ENCODE measurements at places on chromosomes 1 and 21.

- DNase-seq, result no peak
Observed at GRCh38 chr21:35538386-35538785, 489.3 kb upstream of the RUNX1 start.

- DNase-seq, result no peak
Observed at GRCh38 chr1:153141377-153141776, 9.3 kb downstream of the SPRR2G start.

- no peak for DNase-seq
Observed at GRCh38 chr1:62954758-62955157, 170.8 kb downstream of the ATG4C start.

DNA sequence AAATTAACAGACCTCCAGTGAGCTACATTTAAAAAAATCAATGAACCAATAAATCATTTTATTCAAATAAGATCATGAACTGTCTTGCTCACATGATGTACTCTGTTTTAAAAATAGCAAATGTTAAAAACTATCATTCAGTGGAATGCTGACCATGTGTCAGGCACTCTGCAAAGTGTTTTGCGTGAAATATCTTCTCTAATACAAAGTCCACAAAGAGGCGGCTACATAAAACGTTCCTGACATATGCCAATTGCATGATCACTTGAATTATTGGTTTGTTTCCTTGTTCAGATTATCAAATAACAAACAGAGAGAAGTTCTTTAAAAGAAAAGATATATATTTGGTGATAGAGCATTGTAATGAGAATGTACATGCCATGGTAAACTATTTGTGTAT lies 10.7 kb downstream of the FMO2 start:
- no peak for DNase-seq

DNA sequence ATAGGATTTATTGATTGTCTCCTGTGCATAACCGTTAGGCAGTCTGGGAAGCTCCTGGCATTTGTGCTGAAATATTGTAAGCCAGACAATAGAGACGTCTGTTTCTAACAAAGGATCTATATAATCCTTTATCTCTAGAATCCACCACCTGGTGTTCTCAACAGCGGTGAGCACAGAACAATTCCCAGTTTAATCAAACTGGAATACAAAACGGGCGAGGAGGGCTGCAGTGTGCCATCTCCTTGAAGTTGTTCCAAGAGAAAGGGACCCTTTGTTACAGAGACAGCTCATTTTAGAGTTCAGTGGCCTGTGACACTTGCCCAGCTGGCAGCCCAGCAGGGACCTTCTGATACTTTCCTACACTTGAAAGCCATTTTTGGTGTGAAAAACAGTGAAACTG lies 162.8 kb upstream of the IVNS1ABP start:
- DNase-seq, result no peak

DNA sequence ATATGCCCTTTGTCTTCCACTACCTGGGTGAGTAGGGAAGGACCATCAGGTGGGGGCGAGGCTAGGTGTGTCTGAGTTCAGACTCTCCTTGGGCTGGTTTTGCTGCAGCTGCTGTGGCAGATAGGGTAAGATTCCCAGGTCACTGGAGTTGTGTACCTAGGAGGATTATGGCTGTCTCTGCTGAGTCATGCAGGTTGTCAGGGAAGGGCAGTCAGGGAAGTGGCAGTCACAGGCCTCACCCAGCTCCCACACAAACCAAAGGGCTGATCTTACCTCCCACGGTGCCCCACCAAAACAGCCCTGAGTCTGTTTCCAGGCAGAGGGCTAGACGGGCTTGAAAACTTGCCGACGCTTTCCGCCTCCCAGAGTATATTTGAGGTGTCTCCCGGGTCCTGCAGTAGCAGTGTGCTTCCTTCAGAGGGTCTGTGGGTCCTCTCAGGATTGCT lies 201.6 kb upstream of the PLXNA2 start:
- DNase-seq, result no peak

DNA sequence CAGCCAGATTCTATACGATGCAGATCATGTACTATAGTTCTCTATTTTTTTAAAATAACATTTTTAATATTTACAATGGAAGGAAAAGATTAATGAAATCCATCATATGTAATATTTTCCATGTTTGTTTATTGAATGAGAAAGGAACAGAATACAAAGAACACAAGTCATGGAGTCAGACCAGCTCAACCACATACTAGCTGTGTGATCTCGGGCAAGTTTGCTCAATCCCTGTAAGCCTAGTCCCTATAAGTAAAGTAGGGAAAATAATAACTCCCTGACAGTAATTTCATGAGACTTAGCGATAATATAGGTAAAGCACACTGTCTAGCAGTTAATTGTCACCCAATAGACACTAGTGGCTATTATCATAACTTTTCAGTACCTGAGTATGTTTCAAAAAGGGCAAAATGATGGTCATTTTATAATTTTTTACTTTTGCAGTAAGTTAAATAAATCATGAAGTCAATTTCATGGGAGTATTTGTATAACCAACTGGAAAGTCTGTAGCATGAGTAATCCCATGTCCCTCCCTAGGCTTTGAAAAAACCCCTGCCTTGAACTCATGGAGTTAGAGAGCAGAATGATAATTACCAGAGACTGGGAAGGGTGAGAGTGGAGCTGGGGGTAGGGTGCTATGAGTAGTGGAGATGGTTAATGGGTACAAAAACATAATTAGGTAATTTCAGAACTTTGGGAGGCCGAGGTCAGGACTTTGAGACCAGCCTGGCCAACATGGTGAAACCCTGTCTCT lies 37.0 kb upstream of the EPS15 start:
- no peak for DNase-seq

- DNase-seq, result no peak
Observed at GRCh38 chr1:237171454-237172117, 129.6 kb downstream of the RYR2 start.

- no peak for DNase-seq
Observed at GRCh38 chr1:100494393-100495084, 43.4 kb upstream of the GPR88 start.

GRCh38 chr1:107414550-107414949 lies 273.7 kb downstream of the NTNG1 start:
- no peak for DNase-seq

GRCh38 chr1:87174724-87175245 lies 153.9 kb upstream of the LMO4 start:
- no peak for DNase-seq

DNA sequence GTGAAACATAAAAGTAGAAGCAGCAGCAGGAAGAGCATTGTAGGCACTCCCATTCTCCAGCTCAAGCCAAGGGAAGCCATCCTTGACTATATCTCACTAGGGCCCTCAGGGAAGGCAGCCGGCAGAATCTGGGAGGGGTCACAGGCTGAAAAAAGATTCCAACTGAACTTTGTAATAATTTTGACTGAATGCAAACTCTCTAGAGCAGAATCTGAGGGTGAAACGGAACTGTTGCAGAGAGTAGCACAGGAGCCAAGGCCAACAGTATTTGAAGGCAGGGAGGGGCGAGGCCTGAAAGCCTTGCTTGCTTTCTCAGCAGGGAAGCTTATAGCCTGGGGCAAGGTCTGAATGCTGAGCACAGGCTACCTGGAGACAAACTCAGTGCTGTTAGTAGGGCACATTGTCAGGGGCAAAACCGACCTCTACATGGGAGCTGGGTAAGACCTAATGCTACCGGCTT lies 180.6 kb downstream of the COL24A1 start:
- no peak for DNase-seq

GRCh38 chr1:157951230-157951629 lies 42.2 kb upstream of the KIRREL1 start:
- no peak for DNase-seq

DNA sequence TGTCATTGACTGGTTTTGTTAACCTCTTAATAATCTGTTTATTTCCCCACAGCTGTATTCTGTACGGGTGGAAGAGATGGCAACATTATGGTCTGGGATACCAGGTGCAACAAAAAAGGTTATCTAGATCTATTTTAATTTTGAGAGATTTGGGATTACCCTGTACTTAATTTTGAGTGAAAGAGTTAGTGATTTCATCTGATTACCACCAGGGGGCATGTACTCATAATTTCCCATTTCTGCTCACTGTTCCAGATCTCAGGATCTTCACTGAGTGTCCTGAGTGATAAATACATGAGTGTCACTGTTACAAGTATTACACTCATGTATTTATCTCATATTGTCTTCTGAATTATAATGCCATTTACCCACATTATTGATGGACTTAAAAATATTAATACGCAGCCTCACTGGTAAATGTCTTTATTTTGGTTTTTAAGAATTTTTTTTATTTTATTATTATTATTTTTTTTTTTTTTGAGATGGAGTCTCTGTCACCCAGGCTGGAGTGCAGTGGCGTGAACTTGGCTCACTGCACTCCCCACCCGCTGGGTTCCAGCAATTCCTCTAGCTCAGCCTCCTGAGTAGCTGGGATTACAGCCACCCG lies 27.4 kb downstream of the DTL start:
- DNase-seq, result no peak

GRCh38 chr1:13774121-13774520 lies 74.1 kb downstream of the PRDM2 start:
- no peak for DNase-seq

DNA sequence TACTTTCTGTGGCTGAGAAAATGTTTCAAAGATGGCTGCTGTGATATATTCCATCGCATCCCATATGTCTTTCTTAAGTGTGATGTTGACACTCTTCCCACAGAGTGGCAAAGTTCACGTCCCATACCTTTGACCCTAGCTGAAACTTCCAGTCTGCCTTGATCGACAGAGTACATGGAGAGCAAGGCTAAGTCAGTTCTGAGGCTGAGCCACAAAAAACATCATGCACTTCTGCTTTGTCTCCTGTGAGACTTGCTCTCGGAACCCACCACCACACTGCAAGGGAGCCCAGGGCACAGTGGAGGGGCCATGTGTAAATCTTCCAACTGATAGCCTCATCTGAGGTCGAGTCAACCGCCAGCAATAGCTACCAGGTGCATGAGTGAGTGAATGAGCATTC lies 431.9 kb upstream of the RUNX1 start:
- DNase-seq, result no peak

DNA sequence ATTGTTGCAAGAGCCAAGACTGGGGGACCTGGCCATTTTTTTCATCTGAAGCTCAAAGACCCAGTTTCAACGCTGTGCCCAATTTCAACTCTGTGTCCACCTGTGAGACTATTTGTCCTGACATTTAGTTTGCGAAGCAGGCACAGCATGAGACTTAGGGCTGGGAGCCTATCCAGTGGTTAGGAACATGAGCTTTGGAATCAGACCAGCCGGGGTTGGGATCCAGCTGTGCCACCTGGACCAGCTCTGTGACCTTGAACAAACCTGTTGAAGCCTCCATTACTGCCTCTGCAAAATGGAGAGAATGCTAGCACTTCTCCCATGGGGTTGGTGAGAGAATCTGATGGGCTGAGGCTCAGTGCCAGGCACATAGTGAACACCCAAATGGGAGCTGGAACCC lies 206.1 kb upstream of the TMEM51 start:
- DNase-seq, result no peak

GRCh38 chr1:30512914-30513265 lies 210.5 kb downstream of the MATN1 start:
- DNase-seq, result no peak

DNA sequence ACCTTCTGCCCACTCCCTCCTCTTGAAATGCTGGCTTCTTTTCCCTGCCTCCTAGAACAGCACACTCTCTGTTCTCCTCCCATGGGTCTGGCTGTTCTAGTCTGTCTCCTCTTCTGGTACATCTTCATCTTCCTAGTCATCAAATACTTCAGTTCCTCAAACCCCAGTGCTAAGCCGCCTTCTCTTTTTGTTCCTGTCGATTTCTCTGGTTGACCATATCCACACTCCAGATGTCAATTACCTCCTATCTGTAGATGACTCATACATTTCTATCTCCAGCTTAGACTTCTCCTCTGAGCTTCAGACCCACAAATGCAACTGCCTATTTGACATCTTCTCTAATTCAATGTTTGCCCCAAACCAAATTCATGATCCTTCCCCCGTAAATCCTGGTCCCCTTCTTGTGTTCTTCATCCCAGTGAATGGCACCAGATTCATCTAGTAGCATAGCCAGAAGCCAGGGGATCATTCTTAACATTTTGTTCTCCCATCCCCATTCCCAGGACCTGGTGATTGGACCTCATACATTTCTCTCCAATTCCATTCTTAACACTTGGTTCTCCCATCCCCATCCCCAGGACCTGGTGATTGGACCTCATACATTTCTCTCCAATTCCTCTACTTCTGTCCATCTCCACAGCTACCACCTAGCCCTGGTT lies 35.9 kb downstream of the USP24 start:
- no peak for DNase-seq

DNA sequence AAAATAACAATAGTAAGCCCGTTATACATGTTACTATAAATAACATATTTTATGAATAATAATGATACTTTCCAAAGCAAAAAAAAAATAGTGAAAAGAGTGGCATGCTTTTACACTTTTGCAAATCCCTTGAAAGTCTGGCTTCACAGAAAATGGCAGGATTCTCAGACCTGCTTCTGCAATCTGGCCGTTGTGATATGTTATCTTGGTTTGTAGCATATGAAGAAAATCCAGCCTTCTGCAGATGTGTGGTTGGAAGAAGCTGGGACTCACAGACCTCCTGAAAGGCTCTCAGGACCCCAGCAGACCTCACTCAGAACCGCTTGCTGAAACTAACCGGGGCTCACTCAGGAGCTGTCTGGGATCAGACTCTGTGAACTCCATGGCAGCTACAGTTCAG lies 256.0 kb upstream of the TMEM51 start:
- no peak for DNase-seq

DNA sequence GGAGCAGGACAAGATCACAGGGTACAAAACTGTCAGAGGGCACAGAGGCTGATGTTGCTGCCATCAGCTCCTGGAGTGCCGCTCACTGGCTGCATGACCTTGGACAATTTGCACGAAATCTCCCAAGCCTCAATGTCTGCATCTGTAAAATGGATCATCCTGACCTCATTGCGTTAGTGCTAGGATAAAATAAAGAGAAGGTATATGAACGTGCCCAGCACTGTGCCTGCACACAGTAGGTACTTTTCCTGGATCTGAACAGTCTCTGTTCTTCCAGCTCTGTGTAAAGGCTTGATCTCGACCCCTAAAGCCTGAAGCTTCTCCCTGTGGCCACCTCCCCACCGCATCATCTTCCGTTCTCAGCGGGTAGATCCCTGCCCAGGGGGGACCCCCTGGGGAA lies 12.9 kb downstream of the TNFRSF1B start:
- no peak for DNase-seq

DNA sequence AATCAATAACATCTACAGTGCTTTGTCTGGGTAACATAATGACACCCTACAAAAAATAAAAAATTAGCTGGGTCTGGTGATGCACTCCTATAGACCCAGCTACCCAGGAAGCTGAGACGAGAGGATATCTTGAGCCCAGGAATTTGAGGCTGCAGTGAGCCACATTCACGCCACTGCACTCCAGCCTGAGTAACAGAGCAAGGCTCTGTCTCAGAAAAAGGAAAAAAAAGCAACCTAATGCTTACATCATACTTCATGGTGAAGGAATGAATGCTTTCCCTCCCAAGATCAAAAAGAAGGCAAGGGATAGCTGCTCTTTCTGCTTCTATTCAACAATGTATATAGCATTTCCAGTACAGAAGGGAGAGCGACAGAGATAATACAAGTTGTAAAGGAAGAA lies 24.2 kb upstream of the CTTNBP2NL start:
- DNase-seq, result no peak

- no peak for DNase-seq
Observed at GRCh38 chr1:200359610-200360163, 50.1 kb downstream of the ZNF281 start.
